ENCODE measurements at places on chromosomes 2 and 18.

GRCh38 chr2:166104773-166105172 is 23.0 kb downstream of the SCN1A start:
- DNase-seq = no peak

- DNase-seq = no peak
These were observed 322.1 kb downstream of the LRRTM1 start for GRCh38 chr2:79982445-79982844.

GRCh38 chr2:173048522-173048896 is 27.1 kb upstream of the MAP3K20 start:
- no peak for DNase-seq

- DNase-seq = peak; percentile 62
These were observed 11.9 kb upstream of the MLPH start for GRCh38 chr2:237474931-237475703.

- DNase-seq = no peak
These were observed 14.3 kb upstream of the MAP3K2 start for GRCh38 chr2:127401757-127402695.

DNA sequence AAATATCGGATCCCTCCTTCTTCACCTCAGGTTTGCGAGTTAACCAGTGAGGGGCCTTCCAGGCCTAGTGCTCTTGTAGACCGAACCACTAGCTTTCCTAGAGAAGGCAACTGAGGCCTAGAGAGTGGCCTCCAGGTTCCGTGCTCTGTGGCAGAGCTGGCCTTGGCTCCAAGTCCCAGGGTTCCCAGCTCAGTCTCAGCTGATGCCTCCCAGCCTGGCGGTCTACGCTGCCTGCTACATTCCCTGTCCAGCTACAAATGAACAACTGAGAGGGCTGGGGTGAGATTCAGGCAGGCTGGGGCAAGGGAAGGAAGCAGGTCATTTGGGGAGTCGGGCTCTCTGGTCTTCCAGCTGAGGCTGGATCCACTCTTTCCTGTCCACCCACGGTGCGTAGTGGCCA is 2.3 kb downstream of the STEAP3 start:
- no peak for DNase-seq

DNA sequence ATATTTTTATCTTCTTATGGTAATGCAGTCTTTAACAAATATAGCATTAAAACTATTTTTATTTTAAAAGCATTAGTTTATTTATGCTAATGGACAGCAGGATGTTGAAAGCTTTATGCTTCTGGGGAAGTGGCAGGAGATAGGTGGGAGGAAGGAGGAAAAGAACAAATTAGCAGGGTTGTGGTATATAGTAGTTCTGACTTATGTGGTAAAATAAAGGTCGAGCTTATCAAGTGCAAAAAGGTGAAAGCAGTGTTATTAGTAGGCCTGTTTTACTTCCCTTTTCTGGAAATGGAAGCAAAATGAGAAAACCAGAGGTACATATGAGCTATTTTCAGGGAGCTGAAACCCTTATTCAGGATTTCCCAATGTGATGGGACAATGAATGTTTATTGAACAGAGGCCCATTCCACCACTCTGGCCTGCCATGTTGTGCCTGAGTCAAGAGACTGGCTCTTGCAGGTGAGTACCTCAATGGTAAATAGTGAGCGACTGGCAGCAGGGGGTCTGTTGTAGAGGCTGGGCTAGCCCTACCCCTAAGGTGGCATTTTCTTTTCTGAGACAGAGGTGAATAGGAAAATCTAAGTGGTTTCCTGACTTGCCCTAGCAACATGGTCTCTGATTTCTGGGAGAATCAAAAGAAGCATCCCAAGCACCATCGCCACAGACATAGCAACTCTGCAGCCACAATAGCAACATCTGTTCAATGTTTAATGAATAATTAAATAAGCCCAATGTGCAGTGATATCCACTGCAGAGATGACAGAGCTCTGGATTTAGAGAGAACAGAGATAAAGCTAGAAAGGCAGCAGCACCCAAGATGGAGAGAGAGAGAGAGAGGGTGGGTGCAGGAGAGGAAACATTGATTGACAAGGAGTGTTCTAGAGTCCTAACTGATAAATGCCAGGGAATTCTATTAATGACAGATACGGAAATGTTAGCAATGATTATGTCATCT is 119.7 kb downstream of the UPP2 start:
- no peak for DNase-seq

GRCh38 chr2:89763254-89763580 is 1071.7 kb downstream of the RPIA start:
- no peak for DNase-seq

DNA sequence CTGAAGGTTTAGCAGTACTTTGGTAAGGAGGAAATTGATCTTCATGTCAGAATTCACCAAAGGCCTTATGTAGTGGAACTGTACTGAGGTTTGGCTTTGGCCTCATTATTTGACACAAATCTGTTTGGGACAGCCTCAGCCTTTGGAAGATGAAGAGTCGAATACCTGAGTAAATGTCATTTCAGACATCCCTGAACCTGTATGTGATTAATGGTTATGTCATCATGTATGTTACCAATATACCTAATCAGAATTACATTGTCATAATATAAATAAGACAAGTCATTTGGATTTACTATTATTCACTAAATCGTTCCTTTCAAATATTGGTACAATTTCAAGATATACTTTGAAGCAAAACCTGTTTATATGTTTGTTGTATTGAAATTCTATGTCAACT is 10.6 kb upstream of the ABCA12 start:
- no peak for DNase-seq

DNA sequence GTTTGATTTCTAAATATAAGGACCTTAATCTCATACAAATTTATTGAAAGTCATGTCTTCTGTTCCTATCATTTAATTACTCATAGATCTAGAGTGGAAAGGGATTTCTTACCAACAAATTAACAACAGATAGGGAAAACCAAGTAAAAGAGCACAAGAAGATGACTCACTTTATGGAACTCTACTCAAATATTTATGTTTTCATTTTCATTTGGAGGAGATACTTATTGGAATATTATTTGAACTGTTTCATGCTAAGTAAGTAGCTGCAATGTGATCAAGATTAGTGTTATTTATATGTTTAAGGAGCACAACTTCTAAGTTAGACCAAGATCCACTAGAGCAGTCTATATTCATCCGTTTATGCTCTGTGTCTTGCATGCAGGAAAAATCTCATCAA is 1.3 kb downstream of the NT5C1B start:
- DNase-seq = no peak

GRCh38 chr2:65605058-65605742 is 172.8 kb upstream of the SPRED2 start:
- no peak for DNase-seq

GRCh38 chr2:207716056-207716455 is 4.6 kb downstream of the CCNYL1 start:
- DNase-seq = no peak

DNA sequence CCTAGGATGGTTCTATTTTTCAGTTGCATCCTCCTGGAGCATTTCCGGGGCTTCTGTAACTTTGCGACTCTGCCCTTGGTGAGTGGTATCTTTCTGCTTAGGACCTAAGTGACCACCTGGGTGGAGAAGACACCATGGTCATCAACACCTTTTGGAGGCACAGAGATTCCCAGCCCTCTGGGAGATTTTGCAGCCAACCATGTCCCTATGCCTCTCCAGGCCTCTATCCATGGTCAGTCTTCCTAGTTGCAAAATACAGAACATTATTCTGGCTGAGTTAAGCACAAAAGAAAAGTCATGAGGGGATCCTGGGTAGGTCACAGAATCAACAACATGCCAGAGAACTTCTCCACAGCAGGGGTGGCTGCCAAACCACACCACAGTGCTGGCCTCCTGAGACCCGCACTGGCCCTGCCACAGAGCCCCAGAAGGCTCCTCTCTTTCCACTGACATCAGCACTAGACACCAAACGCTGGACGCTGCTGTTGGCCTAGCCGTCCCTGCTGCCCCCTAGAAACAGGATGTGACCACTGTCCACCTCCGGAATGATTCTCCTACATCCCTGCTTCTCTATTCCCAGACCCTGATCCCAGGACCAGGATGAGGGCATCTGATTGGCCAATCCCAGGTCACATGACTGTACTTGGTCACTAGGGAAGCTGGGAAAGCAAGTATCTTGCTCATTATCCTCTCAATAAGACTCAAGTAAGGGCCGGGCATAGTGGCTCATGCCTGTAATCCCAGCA is 47.7 kb downstream of the SMAD7 start:
- no peak for DNase-seq

DNA sequence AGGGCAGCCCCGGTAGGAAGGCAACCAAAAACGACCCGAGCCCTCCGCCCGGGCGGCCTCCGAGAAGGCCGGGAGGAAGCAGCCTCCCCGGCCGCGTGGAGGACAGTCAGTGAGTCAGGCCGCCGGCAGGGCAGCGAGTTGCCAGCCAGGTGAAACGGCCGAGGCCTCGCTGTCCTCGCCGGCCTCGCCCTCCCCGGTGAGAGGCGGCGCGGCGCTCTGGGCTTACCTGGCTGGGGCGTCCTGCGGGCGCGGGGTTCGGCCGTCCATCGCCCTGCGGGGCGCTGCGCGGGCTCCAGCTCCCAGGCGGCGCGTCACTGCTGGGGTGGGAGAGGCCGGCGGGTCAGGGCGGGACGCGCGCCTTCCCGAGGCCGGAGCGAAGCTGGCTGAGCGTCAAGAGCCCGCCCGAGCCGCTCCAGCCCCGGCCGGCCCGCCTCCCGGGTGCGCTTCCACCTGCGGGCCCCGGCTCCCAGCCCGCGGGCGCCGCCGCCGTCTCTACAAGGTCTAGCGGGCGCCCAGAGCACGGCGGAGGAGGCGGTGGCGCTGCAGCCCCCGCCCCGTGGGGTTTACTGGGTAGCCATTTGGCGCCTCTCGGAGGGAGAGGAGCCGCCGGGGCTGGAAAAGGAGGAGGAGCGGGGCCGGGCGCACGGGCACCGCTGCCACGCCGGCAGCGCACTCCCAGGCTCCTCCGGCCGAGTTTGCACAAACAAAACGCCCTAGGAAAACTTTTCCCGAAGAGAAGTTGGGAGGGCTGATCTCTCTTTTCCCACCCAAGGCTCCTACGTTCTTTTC is 499 bp downstream of the COBLL1 start:
- DNase-seq = no peak

DNA sequence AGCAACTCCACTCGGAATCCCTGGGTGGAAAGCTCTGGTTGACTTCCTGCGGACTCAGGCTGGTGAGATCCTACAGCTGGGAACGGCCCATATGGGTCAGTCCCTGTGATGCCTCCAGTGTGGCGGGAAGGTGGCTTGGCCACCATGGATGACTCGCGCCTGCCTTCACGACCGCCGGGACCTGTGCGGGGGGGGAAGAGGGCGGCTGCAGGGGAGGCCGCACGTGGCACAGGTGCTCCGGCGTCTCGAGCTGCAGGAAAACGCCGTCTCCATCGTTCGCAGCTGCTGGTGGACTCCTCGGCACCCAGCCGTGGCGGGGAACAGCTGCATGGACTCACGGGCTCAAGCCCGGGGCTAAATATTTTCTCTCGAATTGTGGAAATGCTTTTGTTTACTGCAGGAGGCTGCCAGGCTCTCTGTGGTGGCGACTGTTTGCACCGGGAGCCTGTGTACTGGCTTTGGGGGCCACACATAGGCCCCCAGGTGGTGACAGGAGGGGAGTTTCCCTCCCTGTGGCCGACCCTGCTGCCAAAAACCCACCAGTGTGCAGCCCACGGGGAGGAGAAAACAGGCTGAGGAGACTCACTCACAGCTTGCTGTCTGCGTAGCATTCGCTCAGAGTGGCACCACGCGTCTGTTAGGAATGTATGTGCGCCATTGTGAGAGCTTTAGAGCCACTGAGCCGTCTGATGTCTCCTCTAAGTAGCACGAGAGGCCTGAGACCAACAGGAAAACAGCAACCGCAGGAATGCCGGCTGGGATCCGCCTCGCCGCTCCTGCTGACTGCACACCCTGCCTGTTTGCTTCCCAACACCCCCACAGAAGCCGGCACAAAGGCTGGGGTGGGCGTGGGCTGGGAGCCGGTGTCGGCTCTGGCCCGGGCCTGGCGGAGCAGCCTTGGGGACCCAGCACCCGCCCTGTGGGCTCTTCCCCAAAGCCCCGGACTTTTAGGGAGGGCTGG is 89.2 kb downstream of the NFATC1 start:
- no peak for DNase-seq

- no peak for DNase-seq
These were observed 27.6 kb downstream of the ADNP2 start for GRCh38 chr18:80136679-80137078.

DNA sequence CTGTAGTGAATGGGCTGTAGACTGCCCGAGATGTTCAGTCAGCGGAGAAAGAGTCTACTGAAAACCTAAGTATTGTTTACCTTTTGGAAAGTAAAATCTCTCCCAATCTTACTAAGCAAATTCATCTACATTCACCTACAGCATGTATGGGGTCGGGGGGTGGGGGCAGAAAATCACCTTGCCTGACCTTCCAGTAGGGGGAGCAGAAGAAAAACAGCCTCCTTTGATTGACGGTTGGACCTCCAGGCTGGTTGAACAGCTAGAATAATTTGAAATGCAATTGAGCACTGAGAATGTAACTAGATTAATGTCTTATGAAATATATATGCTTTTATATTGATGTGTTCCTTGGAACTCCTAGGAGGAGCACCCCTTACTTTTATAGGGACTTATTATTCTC is 10.0 kb downstream of the LRATD1 start:
- DNase-seq = no peak

- DNase-seq = no peak
These were observed 10.8 kb downstream of the IL1RL1 start for GRCh38 chr2:102321941-102322719.

DNA sequence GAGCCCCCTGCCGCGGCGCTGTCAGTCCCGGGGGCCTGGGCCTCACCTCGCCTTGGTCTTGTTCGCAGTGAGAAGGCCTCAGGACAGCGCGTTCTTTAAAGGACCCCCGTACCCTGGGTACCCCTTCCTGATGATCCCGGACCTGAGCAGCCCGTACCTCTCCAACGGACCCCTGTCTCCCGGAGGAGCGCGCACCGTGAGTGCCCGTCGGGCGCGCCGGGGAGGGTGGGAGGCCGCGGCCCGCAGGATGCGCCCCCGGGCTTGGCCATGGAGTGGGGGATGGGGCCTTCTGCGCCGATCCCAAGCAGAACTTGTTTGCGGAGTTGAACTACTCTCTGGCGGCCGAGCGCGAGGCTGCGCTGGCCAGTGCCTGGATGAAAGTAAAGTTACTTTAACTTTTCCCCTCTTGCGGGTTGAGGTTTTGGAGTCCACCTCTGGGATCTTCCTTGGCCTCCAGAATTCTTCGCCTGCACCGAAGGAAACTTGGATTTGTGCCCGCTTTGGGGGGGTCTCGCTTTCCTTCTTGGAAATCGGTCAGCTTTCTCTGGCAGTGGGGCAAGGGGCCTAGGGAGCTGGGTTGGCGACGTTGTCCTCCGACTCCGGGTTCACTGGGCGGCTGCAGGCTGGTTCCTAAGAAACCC is 1.2 kb downstream of the TCF7L1 start:
- DNase-seq = no peak

- DNase-seq = no peak
These were observed 40.4 kb upstream of the ANKRD62 start for GRCh38 chr18:12053289-12053688.

All from stimulated activated CD8-positive, alpha-beta memory T cell treated with anti-CD3 and anti-CD28 coated beads, Interleukin-7, amount 100 ng/mL, for 1 hour (primary cell).